Vagina (tissue), 2 donors: ENCODE measurements at places on chromosomes 2 and 18.

DNA sequence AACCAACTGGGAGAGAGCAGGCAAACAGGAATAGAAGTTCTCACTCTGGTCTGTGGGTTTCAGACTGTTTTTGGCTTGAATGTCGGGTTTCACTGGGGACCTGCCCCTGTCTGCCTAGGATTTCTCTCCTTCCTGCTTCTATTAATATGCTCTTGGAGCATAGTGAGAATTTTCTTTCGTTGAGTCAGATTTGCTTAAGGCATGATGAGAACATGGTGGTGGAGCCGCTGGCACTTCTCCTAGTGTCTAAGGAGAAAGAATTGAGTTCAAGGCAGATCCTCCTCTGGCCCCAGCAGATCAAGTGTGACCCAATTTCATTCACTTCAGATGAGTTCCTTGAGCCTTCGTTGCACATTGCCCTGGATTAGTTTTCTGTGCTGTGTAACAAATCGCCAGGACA is 103.9 kb upstream of the HS6ST1 start:
- DNase-seq, result peak; percentile 58

DNA sequence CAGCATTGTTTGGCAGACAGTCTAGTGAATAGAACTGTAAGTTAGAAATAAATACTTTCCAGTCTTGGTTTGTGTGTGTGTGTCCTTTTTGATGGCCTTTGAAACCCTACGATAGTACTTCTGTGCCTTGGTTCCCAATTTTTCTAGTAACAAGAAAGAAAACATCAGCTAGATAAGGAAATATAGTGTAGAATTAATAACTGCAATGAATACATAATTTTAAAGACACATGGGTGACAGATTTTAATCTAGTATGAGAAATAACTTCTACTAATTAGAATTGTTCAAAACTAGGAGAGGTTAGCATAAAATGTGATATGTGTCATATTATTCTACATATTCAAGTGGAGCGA is 44.5 kb upstream of the NEMP2 start:
- no peak for DNase-seq

GRCh38 chr2:123364243-123364896 is 660.7 kb upstream of the CNTNAP5 start:
- DNase-seq, result no peak

DNA sequence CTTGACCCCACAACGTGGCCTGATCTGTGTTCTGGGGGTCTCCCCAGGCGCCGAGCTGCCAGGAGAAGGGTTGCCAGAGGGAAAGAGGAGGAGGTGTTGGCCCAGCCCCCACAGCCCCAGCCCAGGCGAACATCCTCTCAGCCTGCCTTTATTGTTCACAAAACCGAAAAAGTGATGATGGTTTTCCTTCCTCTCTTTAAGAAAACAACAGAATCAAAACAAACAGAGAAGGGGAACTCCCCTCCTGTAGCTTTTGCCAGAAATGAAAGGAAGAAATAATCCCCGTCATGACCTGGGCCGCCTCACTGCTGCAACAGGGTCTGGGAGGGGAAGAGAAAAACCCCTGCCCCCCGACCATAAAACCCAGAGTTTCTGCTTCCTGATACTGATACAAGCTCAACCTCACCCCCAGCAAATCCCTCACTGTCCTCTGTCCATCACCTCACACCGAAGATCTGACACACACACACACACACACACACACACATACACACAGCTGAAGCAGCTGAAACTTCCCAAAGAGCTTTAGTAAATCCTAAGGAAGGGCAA is 52.0 kb downstream of the ZFP36L2 start:
- no peak for DNase-seq

DNA sequence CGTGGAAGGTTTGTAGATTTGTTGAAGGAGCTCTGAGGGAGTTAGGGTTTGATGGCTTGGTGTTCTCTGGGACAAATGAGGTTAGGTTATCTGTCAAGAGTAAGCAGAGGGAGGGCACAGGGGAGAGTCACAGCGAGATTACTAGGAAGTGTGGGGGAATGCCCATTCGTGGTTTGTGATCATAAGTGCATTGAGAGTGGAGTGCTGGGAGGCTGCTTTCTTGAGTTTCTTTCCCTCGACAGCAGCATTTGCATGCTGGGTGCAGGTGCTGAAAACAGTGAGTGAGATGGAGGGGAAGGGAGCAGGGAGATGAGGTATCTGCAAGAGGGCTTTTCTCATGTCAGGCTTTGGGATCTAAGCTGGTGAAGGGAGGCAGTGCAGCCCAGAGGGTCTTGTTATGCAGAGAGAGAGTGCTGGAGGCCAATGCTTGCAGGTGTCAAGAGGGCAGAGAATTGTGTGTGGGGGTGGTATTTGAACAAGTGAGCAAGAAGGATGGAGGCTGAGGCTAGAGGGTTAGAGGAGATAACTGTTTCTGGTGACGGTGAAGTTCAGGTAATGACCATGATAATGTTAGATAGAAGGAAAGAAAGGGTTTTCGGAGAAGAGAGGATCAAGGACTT is 8.8 kb downstream of the RALB start:
- no peak for DNase-seq

- peak; percentile 97 for DNase-seq
These were observed 59.2 kb downstream of the IL1R2 start for GRCh38 chr2:102050854-102051391.

DNA sequence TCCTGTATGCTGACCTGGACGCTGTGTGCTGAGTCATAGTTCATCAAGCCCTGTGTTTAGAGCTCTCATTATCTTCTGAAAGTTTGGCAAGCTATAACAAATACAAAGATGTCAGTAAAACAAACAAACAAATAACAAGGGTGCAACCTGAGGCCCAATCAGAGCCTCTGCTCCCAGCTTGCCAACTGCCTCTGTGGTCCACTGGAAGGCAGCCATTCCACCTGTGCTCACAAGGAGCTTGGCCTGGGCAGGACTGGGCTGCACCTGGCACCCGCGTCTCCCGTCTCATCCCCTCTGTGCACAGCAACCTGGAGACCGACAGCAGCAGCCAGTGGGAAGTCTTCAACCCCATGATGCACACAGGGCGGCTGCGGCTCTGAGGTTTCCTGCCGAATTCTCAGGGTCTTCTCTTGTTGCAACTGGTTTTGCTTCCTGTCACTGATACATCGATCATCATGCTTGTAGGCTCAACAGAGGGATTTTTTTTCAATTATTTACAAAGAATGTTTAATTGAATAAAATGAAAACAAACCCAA is 97.8 kb downstream of the TMEM18 start:
- no peak for DNase-seq

- DNase-seq, result no peak
These were observed 416.3 kb downstream of the LRP1B start for GRCh38 chr2:141714496-141714895.

DNA sequence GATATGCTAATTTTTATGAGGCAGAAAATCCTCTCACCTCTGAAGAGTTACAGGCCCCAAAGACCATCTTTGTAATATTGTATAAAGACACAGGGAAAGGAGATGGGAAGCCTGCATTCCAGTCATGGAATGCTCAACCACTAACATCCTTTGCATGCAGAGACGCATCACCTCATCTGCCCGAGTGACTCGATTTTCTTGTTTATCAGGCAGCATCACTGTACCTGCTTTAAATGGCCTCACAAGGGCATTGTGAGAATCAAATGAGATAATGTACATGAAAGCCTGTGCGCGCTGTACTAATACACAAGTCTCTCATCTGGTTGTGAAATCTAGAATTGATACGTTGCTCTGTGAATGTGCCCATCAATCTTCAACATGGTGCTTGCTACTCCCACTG is 10.2 kb upstream of the TMEM247 start:
- DNase-seq, result peak; percentile 54

DNA sequence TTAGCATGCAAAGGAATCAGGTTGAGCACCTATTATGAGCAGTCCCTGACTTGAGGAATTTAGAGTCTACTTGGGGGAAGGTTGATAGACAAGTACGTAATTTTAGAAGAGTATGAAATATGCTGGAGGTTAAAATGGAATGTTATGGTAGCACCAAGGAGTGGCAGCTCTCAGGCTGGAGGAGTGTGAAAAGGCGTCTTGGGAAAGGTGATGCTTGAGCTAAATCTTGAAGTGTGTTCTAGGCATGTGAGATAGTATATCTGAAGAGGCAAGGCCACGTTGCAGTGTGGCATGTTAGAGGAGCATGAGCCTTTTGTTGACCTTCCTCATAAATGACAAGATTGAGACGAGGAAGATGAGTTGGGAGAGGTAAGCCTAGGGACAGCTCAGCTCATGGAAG is 39.3 kb downstream of the ADAM23 start:
- no peak for DNase-seq

DNA sequence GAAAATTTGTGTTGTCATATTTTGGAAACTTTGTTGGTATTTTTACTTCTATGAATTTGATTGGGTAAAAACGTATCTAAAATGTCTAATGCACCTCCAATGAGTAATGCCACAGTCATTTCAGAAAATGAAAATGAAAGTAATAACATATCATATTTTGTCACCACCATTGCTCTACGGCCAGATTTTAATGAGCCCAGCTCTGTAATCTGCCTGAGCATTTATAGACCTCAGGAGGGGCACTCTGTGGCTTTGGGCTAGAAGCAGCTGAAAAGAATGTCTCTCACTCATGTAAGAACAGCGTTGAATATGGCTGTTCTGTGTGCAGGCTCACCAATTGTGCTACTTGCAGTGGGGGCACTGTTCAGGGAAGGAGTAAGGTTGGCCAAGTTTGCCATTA is 32.7 kb upstream of the ABCA12 start:
- DNase-seq, result no peak

GRCh38 chr2:191869178-191869577 is 22.3 kb upstream of the CAVIN2 start:
- no peak for DNase-seq
